ENCODE measurements at places on chromosomes 13 and 19. TPM values are rescaled to one million over a fixed set of nuclear protein-coding genes. Genes with fewer than 3 reads are reported as not detected.

GRCh38 chr19:16343156-16343555 lies 18.5 kb downstream of the KLF2 start:
- DNase-seq, result no peak

DNA sequence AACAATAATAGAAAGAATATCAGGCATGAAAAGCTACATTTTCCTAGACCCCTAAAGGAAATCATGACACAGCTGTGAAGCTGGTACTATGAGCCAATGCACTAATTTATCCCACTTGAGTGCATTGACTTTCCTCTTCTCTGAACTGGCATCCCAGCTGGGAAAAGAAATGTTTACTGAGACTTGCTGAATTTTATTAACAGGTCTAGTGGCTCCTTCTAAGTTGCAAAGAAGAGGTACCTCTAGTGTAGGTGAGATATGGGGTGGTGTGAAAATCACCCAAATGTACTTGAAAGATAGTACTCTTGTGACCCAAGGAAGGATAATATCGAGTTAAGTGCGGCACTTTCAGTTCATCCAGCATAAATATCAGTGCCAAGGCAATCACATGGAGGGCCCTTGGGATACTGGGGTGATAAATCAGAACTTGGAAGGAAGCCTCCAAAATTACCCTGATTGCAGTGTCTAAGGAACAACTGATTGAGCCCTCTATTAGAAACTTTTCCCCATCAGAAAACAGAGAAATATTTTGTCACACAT lies 369.2 kb downstream of the PCDH9 start:
- no peak for DNase-seq

GRCh38 chr13:46339035-46339666 lies 47.9 kb downstream of the RUBCNL start:
- DNase-seq, result peak; percentile 90

The KLK12 gene
- total RNA-seq, result not detected

The NOTCH3 gene
- total RNA-seq, result 7.7 TPM

DNA sequence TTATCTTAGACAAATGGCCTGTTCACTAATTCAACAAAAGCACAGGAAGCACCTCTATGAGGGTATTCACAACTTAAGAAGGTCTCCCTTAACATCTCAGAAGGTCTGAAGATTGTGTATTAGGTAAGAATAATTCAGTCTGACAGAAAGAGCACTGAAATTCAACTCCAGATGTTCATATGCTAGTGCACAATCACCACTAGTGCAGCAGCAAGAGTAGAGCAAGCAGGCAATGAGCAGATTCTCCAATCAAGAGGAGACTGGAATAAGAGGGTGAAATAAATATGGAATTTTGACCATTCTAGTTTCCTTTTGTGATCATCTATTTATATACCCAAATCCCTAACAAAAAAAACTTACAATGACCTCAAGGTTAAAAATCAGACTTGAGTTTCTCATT lies 52.0 kb downstream of the MPHOSPH8 start:
- DNase-seq, result no peak

- peak; percentile 34 for DNase-seq
Measured at GRCh38 chr13:110841846-110842245, 73.0 kb downstream of the ANKRD10 start.

DNA sequence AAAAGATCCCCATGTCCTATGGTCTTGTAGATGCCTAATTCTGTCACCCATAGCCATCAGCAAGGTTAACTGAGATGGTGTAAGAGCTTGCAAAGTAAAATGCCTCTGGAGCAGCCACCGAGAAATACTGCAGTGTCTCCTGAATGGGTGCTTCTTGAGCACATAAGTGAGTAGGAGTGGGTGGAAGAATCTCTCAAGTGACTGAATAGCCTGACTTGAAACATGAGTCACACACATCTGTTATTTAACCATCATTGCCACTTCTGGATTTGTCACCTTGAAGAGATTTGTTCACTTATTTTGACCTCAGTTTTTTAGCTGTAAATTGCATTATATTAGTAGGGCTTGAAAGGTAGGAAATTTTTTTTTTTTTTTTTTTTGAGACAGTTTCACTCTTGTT lies 2.3 kb downstream of the ZNF714 start:
- DNase-seq, result peak; percentile 60

GRCh38 chr19:31533114-31533513 lies 183.9 kb upstream of the TSHZ3 start:
- DNase-seq, result no peak

The CPB2 gene
- total RNA-seq, result not detected

The SYDE1 gene
- total RNA-seq, result 22.6 TPM

GRCh38 chr19:10653482-10653731 lies 739 bp upstream of the ILF3 start:
- no peak for DNase-seq

GRCh38 chr13:34078334-34078999 lies 260.5 kb downstream of the RFC3 start:
- no peak for DNase-seq

DNA sequence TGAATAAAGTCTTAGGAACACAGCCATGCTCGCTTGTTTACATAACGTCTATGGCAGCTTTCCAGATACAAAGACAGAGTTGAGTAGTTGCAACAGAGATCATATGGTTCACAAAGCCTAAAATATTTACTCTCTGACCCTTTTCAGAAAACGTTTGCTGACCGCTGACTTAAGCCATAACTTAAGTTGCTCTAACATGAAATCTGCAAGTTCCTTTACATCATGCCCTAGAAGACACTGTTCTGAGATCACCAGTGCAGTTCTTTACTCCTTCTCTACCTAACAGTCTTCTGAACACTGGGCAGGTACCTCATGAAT lies 166.4 kb downstream of the DCLK1 start:
- peak; percentile 75 for DNase-seq

DNA sequence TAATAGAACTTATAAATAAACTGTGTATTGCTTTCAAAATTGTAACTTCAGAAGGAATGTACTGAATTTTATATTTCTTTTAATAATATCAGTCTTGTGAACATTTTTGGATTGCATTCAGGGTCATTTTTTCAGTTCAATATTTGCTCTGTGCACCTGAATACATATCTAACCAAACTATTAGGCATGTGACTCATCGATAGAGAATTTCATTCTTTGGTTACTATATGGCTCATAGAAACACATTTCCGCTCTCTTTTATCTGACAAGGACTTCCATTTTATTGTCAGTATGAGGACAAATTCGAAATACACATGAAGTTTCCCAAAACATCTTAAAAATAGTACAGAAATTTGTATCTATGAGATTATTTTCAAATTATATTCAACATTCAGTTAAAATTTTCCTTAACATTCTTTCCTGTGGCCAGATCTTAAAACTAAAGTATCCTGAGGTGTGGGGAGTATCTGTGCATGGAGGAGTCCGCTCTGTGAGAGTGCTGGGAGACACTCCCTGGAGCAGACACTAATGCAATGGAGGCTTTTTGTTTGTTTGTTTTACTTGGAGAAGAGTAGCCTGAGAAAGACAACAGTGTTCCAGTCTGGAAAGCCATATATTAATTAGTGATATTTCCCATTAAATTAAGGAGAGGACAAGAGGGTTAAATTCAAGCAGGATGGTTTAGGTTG lies 483.6 kb downstream of the PCDH20 start:
- peak; percentile 20 for DNase-seq

- DNase-seq, result no peak
Measured at GRCh38 chr19:43682824-43683661, 13.1 kb upstream of the PLAUR start.

The MYH14 gene
- not detected for total RNA-seq

The HCN2 gene
- total RNA-seq, result 1.2 TPM

GRCh38 chr19:12064590-12065538 lies at the start of gene ZNF844:
Gene ZNF844 (plus strand): TSS chr19:12064731. CDS start chr19:12064874, 143 bp downstream.
- DNase-seq, result no peak

GRCh38 chr19:17339088-17339741 lies 1.9 kb downstream of the GTPBP3 start:
- no peak for DNase-seq

DNA sequence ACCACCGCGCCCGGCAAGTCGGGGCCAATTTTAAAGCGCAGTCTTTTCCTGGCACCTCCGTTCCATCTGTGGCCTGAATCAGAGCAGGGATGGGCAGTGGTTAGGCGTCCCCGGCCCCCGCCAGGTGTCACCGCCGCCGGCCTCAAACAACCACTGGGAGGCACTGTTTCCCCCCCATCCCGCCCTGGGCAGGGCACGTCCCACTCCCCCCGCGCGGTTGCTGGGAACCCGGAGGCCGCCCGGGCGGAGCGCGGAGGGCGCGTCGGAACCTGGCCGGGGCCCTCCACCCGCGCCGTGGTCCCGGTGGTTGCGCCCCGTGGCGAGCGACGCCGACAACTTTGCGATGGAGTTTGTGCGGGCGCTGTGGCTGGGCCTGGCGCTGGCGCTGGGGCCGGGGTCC lies at the start of gene GRIN3B:
Gene GRIN3B, plus strand, starts transcription at position 325 of the 400 bp plus-strand sequence. Its CDS starts 19 bp downstream, at position 344.
- DNase-seq, result no peak

The DOCK9 gene
- 77.0 TPM for total RNA-seq

DNA sequence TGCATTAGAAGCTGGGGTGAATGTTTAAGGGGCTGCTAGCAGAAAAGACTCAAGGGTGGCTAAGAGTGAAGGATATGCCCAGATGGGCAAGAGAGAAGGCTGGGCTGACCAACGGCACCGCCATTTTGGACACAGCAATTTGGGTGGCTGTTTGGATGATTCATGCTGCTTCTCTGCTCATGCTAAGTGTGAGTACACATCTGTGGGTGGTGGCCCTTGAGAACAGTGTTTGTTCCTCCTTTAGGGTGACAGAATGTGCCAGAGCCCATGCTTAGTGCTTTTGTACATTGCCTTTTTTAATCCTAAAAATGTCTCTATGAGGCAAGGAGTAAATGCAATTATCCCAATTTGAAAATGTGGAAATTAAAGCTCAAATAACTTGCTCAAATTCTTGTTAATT lies 9.8 kb downstream of the CBY2 start:
- no peak for DNase-seq

DNA sequence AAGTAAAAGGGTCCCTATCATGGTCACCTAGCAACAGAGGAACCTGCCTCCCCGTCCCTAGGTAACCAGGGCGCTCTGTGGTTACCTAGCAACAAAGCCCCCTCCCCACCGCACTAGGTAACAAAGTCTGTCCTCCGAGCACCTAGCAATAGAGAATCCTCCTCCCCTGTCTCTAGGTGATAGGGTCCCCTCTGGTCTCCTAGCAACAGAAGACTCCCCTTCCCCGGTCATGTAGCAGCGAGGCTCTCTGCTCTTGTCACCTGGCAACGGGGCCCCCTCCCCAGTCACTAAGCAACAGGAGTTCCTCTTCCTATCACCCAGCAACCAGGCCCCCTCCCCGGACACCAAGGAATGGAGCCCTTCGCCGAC lies 307 bp downstream of the JOSD2 start:
- no peak for DNase-seq

The CGB3 gene
- not detected for total RNA-seq

GRCh38 chr13:113888701-113889330 lies 24.9 kb upstream of the GAS6 start:
- no peak for DNase-seq

The ZNF556 gene
- not detected for total RNA-seq

The CCDC169 gene
- total RNA-seq, result 5.9 TPM

- peak; percentile 1 for DNase-seq
Measured at GRCh38 chr13:111531505-111531904, 211.1 kb downstream of the TEX29 start.

DNA sequence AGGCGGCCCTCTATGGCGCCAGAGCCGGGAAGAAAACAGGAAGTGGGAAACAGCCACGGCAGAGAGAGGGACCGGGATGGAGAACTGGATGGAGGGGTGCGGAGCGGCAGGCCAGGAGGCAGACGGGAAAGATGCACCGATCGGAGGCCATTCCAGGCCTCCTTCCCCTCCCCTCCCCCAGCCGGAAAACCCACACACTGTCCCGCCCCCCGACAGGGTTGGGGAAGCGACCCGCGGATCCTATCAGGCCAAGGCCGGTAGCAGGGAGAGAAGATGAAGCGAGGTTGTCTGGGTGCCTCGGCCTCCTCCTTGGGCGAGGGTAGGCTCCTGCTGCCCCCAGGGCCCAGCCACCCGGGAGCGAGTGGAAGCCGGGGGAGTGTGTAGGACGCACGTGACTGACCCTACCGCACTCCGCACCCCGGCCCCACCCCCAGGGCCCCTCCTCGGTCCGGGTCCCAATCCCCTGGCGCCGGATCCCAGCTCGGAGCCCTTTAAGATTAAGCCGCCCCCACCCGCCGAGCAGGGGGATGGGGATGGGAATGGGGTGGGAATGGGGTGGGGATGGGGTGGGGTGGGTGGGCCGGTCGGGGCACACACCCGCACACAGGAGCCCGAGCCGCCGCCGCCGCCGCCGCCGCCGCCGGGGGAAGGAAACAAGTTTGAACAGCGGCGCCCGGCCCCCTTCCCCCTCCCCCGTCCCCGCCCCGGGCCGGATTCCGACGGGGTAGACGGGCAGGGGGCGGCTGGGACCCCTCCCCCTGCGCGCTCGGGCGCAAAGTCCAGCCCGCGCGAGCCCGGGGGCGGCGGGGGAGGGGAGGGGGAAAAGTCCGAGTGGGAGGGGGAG lies 1.5 kb downstream of the ERF start:
- DNase-seq, result peak; percentile 63

The CACNA1A gene
- 0.27 TPM for total RNA-seq

The PRX gene
- total RNA-seq, result 2.1 TPM

The KRTDAP gene
- total RNA-seq, result not detected

- DNase-seq, result no peak
Measured at GRCh38 chr19:46361915-46362314, 15.0 kb downstream of the PPP5C start.

GRCh38 chr13:110301606-110302553 lies 5.1 kb downstream of the COL4A1 start:
- no peak for DNase-seq

GRCh38 chr13:35378939-35379338 lies 97.5 kb downstream of the MAB21L1 start:
- no peak for DNase-seq

- DNase-seq, result no peak
Measured at GRCh38 chr13:52950436-52950956, 78.1 kb upstream of the OLFM4 start.

DNA sequence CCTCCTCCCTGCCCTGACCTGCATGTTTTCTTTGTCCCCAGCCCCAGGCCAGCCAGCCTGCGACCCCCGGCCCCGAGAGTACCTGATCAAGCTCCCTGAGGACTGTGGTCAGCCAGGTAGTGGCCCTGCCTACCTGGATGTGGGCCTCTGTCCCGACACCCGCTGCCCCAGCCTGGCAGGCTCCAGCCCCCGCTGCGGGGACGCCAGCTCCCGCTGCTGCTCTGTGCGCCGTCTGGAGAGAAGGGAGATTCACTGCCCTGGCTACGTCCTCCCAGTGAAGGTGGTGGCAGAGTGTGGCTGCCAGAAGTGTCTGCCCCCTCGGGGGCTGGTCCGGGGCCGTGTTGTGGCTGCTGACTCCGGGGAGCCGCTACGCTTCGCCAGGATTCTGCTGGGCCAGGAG lies 5.6 kb downstream of the CILP2 start:
- DNase-seq, result no peak

The NMRK2 gene
- total RNA-seq, result not detected

The UQCR11 gene
- total RNA-seq, result 256 TPM
